Kasumi-1 (cell line): ENCODE measurements at places on chromosomes 16 and 17.
A peak's percentile ranks its signal among the peaks of the same experiment; 100 is the strongest.

GRCh38 chr17:60173304-60173819 lies 23.6 kb downstream of the CA4 start:
- DNase-seq: no peak

GRCh38 chr17:82021900-82022309 lies 773 bp downstream of the CENPX start:
- peak; percentile 37 for DNase-seq

- peak; percentile 31 for DNase-seq
Measured at GRCh38 chr17:50689251-50689650, 18.5 kb downstream of the ANKRD40 start.

GRCh38 chr17:40456396-40456951 lies 13.2 kb downstream of the IGFBP4 start:
- no peak for DNase-seq

GRCh38 chr16:72666267-72666666 lies 381.7 kb downstream of the ZFHX3 start:
- DNase-seq: no peak

GRCh38 chr16:4370570-4371356 lies 885 bp upstream of the VASN start:
- DNase-seq: no peak

DNA sequence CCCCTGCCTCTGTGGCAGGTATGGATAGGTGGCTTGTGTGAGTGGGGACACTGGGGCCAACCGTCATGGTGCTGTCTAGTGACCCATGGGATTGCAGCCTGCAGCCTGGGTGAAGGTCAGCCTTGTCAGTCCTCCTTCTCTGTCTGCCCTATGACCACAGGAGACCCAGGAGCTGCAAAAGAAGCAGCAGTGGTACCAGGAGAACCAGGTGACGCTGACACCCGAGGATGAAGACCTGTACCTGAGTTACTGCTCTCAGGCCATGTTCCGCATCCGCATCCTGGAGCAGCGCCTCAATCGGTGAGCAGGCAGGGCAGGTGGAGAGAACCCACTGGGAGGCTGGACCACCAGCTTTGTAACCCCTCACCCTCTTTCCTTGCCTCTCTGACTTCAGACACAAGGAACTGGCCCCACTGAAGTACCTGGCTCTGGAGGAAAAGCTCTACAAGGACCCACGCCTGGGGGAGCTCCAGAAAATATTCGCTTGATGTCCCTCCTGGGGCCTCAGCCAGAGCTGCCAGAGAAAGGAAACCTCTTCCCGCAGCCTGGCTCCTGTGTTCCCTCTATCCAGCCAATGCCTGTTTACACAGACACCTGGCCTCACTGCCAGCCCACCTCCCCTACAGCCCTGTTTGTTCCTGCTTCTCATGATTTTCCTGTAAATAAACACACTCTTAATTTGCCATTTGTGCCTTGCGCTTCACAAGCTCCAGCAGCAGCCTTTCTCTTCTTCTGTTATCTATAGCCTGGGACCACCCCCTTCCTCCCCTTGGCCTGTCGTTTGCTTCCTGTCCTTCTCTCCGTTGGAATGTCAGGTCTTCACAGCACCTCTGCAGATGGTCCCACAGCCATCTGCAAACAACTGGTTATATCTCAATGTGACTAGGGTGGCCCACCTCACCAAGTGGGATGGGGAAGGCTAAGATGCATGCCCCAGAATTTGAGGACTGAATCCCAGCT lies 4.5 kb upstream of the KATNB1 start:
- DNase-seq: no peak

DNA sequence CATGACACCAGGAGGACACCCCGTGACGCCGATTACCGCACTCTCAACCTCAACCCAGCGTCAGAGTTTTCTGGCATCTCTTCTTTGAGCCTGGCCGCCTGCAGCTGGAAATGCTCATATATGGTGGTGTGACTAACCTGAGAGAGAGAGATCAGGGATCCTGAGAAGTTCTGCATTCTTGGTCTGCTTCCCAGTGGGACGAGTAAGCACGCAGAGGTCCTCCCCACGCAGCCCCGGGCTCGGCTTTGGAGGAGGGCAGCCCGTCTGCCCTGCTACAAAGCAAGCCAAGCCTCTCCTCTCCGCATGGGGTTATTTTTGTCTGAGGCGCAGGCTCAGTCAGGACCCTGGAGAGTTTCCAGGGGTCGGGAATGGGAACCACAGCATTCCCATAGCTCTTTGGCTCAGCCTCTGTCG lies 16.5 kb downstream of the CRISPLD2 start:
- DNase-seq: no peak

DNA sequence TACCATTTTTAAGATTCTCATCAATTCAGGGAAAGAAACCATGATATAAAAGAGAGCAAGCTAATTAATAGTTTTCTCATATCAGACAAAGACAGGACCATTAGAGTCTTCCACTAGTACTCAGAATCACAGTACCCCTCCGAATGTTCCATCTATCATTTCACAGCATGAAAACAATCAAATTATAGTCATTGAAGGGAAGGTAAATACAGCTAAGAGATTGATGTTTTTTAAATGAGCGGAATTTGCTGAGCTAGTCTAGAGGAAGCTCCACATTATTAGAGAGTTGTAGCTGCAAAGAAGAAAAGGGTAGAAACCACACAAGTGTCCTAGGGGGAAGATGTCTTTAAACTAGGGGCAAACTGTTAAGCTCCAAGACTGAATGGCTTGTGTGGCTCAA lies 808.9 kb downstream of the CDH11 start:
- DNase-seq: no peak

DNA sequence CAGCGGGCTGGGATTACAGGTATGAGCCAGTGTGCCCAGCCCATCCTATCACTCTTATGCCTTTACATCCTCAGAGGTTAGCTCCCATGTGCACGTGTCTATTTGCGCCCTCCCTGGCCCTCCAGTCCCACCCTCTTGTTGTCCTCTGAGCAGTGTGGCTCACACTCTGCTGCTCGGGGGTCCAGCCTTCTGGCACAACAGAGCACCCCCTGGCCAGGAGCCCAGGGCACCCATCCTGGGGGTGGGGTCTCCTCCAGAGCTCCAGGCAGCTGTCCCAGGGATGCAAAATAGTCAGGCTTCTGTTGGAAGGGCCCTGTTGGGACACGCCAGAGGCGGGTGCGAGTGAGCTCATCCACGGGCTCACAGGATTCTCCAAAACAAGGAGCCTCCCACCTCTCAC lies 11.7 kb upstream of the FAM83G start:
- no peak for DNase-seq

DNA sequence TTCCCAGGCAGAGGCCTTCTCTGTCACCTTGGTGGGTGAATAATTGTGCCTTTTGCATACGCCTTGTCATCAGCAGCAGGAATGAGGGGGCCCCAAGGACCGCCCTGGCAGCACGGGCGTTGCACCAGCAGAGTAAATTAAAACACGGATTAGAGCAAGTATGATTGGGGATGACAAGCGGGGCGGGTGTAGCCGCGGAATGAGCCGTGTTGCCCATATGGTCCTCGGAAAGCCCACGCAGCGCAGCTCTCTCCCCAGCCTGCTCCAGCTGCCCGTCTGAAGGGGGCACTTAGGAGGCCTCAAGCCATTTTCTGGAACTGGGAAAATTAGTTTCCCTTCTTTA lies 299.4 kb upstream of the IRX3 start:
- no peak for DNase-seq

DNA sequence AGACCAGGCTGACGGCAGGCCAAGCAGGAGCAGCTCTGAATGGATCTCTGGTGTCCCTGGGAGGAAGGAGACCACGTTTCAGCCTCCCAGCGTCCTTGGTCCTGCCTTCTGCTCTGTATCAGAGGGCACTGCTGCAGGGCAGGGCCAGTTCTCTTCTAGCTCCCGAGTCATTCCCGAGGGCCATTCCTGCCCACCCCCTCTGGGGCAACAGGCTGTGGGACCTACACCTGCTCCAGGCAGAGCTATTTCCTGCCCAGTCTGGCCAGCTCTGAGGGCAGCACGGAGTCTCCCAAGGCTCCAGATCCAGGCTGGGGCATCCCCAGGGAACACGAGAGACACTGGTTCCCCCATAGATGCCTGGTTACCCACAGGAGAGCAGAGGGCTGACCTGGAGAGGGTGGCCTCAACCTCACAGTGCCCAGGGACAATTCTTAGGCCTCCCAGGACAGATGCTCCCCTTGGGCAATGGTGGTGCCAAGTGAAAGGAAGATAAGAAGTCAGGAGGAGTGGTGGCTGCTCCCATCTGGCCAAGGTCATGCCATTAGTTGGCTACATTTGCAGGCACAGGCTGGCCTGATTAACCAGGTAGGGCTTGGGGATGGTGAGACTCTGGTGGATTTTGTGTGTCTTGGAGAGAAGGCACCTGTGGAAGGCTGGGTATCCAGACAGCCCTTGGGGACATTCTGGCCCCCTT lies 2.0 kb downstream of the WFIKKN2 start:
- DNase-seq: no peak
